ENCODE measurements at places on chromosomes 12 and 14. TPM values are rescaled to one million over a fixed set of nuclear protein-coding genes. Genes with fewer than 3 reads are reported as not detected.

The CFAP251 gene
- total RNA-seq, result 4.2 TPM

The DNAI7 gene
- total RNA-seq, result under 0.01 TPM

The FOXG1 gene
- total RNA-seq, result not detected

The SLC4A8 gene
- total RNA-seq, result 0.90 TPM

The IL22 gene
- total RNA-seq, result not detected

The R3HDM2 gene
- total RNA-seq, result 3.1 TPM

All from dermis microvascular lymphatic vessel endothelial cell (primary cell).